ENCODE measurements at places on chromosomes 3 and 15.

GRCh38 chr3:16813336-16813735, 71.4 kb upstream of the PLCL2 start:
- DNase-seq: no peak

- DNase-seq: no peak
These were observed 33.8 kb upstream of the GREM1 start for GRCh38 chr15:32683906-32684584.

DNA sequence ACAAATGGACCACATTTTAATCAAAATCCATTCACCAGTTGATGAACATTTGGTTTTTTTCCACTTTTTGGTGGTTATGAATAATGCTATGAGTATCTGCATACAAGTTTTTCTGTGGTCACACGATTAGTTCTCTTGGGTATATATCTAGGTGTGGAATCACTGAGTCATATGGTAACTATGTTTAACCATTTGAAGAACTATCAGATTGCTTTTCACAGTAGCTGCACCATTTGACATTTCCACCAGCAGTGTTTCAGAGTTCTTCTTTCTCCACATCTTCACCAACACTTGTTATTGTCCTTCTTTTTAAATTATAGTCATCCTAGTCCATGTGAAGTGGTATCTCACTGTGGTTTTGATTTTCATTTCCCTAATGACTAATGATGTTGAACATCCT, 33.3 kb upstream of the ATG7 start:
- DNase-seq: no peak

DNA sequence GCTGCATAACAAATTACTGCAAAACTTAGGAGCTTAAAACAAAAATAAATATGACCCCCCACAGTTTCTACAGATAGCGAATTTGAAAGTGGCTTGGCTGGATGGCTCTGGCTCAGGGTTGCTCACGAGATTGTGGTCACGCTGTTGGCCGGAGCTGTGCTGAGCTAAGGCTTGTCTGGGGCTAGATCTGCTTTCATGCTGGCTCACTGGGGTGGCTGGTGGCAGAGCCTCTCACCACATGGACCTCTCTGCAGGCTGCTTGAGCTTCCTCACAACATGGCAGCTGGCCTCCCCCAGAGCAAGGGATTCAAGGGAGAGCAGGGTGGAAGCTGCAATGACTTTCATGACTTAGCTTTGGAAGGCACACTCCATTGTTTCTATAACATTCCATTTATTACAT, 354.1 kb downstream of the SHQ1 start:
- DNase-seq: no peak

DNA sequence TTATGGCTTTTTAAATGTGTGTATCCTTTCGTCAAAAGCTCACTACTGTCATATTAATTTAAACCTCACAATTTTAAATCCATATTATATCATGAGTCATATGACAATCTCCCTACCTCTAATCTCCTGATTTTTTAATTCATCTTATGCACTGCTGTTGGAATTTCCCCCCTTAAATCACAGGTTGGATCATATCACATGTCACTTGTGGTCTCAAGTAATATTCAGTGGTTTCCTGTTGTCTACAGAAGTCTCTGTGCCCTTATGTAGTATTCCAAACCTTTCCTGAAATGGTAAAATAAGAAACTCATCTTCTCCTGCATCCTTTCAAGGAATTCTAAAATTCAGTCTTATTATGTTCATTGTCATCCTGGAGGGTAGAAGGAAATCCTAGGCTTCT, 116.0 kb upstream of the CBLB start:
- no peak for DNase-seq

DNA sequence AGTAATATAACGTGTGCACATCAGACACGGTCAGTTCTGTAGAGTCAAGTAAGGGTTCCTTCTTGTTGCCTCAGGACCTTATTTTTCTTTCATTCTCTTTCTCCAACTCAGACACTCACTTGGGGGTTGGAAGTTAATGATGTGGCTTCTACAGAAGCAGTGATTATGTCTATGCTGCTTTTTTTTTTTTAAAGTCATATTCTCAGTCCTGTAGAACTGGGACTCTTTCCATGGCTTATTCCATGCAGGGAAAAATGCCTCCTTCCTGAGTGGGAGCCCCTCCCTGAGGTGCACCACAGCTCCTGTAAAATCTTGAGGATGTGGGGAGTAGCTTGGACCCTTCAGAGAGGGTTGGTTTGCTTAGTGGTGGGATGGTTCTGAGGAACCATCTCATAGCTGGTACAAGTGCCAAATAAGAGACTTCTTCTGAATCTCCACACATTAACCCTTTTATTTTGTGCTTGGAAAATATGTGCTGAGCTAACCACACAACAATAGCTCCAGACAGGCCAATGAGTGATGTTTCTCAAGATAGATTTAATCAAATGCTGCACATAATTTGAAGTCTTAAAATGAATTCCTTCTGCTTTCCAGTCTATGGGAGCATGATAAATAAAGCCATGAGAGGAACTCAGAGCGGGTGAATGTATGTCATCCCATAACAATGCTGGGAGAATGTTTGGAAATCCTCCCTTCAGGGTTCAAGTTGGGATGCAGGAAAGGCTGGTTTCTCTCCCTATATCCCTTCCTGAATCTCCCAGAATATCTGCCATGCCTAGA, 23.3 kb upstream of the FSTL1 start:
- DNase-seq: no peak

DNA sequence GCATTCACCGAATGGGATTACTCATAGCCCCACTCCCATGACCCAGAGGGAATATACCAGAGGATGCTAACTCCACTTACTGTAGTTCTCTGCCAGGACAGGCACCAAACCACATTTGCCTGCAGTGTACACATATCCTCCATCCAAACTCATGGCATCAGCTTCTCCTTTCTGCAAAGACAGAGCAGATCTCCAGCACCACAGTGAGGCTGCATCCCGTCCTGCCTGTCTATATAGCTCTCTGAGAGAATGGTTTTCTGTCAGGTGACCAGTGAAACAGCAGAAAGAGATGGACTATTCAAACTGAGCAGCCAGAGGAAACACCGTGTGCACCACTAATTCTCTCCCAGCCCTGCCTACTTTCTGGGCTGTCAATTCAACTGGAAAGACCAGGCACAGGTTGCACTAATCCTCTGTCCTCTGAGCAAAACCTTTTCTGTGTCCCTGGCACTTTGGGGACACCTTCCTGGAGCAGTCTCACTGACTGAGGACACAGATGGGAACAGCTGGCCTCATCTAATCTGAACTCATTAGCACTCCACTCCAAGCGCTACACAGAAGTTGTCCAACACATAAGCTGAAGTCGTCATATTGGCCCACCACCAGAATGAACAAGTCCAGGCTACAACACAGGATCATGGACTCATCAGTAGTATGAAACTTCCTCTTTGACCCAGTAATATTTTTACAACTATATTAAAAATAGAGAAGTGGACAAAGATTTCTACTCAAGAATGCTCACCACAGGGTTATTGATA, 17.3 kb downstream of the LTF start:
- DNase-seq: no peak

- DNase-seq: no peak
These were observed 120.5 kb downstream of the AQP9 start for GRCh38 chr15:58258501-58259292.

- no peak for DNase-seq
These were observed 54.4 kb downstream of the MYZAP start for GRCh38 chr15:57646087-57646486.

- DNase-seq: no peak
These were observed 16.0 kb upstream of the TBC1D21 start for GRCh38 chr15:73857193-73857920.

Data from hematopoietic multipotent progenitor cell treated with erythropoietin and hydrocortisone succinate and interleukin-3 and kit ligand, for 15 days (in vitro differentiated cells).